ENCODE measurements at places on chromosomes 12 and 14.

GRCh38 chr12:30753751-30754382 is 884 bp downstream of the CAPRIN2 start:
- DNase-seq = peak; percentile 43

- no peak for DNase-seq
Observed at GRCh38 chr12:79020106-79020505, 155.5 kb downstream of the SYT1 start.

DNA sequence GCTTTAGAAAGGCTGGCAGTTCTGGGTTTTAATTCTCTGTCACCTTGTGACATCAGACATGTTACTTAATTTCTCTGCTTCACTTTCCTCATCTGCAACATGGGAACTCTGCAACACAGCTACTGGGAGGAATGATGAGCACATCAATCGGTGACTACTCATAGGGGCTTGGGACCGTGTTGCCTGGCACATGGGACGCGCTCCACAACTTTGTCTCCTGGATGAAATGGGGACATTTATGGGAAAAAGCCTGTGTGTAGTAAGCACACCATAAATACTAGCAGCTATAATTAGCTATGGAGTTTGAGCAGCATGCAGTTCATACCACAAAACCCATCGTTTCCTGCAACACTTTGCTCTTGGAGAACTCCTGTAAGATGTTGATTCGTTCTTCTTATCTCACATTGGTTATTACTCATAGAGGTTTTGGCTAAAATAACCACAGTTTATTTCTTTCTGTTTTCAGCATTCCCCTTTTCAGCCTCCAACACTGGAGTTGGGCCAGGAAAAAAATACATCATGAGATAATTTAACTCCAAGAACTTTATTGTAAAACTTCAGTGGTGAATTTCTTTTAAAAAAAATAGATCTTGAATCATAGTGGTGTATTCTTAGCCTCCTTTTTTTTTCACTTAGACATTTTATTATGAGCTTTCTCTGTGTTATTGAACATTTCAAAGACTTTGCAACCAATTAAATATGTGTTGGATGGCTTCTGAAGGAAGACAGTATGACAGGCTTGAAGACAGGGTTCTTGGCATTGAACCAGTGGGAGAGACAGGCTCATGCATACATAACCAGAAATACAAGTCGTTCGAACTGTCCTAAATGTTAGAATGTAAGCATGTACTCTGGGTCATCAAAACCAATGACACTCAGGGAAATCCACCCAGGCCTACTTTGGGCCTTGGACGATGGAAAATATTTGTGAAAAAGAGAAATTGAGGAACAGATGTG is 72.7 kb downstream of the RIN3 start:
- DNase-seq = peak; percentile 66

DNA sequence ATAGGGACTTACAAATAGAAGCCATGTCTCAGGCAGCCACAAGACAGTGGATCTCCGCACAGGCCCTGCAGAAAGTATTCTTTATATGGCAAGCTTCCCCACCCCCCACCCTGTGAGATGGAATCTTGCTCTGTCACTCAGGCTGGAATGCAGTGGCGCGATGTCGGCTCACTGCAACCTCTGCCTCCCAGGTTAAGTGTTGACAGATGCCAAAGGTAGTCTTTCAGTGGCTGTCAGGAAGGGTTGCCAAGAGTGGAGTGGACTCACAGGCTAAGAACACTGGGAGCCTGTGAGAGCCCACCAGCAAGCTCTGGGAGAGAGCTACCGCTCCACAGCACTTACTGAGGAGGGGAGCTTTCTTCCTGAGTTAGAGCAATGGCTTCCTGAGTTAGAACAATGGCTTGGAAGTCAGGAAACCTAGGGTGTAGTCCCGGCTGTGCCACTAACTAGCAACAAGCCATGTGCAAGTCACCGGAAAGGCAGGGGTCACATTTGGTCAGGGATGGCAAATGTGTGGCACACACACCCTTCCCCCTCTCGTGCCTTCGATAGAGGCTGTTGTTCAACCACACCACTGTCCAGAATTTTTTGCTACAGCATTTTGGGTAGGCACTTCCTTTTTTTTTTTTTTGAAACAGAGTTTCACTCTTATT is 2.6 kb downstream of the RNASE1 start:
- no peak for DNase-seq

DNA sequence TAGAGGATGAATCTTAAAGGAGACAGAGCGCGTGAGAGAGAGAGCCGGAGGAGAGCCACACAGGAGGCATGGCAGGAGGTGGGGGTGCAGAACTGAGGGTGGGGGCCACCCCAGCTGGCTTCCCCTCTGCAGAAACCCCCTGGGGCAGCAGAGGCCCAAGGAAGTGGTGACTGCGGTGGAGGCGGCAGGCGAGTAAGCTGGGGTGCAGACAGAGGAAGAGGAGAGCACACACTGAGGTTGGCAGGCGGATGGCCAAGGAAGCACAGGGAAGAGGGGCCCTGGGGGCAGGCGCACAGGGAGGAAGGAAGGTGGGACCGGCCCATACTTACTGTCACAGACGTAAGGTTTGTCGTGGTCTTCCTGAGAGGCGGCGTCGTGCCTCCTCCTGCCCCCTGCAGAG is 179.8 kb downstream of the DPF3 start:
- no peak for DNase-seq

DNA sequence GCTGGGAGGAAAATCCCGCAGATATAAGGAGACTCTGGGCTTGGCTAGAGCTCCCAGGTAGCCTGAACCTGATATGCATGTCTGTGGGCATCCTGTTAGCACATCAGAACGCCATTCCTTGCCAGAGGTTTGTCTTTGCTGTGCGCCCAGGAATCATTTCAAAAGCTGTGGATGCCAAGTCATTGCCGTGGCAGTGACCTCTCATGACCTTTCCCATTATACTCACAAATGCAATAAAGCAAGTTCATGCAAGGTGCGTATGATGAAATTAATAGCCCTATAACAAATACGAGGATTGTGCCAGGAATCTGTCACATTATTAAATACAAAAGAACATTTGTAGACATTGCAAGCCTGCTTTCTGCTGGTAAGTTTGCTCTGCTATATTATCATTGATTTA is 229.1 kb upstream of the PELI2 start:
- no peak for DNase-seq

DNA sequence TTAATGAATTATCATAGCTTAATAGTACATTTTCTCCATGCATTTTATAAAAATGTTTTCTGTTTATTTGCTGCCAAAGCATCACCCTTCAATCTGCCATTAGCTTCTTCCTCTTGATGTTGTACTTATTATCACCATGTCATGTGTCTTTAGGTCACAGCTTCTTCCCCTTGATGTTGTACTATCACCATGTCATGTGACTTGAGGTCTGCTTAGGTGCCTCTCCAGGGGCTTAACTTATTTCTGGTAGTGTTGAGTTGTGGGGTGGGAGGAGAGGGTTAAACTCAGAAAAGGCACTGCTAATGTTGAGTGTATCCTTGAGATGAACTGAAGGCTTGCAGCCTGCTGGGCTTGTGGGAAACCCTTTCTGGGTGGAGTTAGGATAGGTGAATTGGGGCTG is 87.8 kb downstream of the DAAM1 start:
- no peak for DNase-seq
